ENCODE measurements at places on chromosomes 3 and 15.

DNA sequence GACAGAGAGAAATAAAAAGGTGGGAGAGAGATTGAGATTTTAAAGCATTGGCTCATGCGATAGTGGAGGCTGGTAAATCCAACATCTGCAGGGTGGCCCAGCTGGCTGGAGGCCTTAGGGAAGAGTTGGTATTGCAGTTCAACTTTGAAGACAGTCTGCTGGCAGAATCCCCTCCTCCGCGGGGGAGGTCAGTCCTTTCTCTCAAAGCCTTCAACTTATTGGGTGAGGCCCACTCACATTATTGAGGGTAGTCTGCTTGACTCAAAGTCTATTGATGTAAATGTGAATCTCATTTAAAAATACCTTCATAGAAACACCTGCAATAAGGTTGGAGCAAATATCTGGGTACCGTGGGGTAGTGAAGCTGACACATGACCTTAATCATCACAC, 31.8 kb upstream of the PROK2 start:
- DNase-seq = no peak

- no peak for DNase-seq
These were observed 55.2 kb downstream of the TIPARP start for GRCh38 chr3:156729460-156730179.

- DNase-seq = no peak
These were observed 48.9 kb downstream of the GLDN start for GRCh38 chr15:51390241-51390965.

- DNase-seq = no peak
These were observed 5.8 kb upstream of the DBR1 start for GRCh38 chr3:138180375-138181029.

GRCh38 chr15:57144448-57144847, 226.0 kb downstream of the TCF12 start:
- no peak for DNase-seq

DNA sequence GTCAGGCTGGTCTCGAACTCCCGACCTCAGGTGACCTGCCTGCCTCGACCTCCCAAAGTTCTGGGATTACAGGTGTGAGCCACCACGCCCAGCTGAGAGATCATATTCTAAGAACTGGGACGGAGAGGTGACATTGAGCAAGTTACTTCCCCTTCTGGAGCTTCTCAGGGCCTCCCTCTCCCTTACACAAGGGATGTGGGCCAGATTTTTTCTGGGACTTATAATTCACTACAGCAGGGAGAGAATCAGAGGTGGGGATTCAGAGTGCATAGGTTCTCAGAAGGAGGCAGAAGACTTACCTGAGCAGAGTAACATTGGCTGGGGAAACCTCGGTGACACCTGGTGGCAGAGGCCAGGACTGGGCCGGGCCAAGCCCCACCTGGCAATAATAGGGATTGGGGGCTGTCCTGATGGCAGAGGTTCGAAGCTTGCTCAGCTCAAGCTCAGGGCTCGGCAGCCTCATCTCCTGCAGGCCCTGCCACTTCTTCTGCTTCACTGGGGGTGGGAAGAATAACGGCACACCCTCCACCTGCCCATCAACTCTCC, 6.8 kb downstream of the LTK start:
- DNase-seq = no peak

Measured in posterior cingulate gyrus (tissue), 11 donors.